ENCODE measurements at places on chromosomes 2 and 18.

DNA sequence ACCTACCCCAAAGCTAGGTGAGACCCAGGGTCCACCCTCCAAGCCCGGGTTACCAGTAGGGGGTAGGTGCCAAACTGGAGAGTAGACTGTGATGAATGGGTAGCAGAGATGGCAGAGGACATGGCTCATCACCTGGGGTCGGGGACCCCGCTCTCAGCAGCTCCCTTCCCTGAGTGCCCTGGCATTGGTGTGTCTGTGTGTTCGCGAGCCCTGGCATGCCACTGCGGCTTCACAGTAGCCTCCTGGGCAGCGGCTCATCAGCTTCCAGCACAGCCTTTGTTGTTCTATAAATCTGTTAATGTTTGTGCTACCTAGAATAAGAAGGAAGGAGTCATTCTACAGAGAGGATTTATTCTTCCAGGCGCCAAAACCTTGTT is 62.6 kb upstream of the ALPP start:
- no peak for DNase-seq

GRCh38 chr2:67619204-67619603 is 222.1 kb downstream of the ETAA1 start:
- no peak for DNase-seq

DNA sequence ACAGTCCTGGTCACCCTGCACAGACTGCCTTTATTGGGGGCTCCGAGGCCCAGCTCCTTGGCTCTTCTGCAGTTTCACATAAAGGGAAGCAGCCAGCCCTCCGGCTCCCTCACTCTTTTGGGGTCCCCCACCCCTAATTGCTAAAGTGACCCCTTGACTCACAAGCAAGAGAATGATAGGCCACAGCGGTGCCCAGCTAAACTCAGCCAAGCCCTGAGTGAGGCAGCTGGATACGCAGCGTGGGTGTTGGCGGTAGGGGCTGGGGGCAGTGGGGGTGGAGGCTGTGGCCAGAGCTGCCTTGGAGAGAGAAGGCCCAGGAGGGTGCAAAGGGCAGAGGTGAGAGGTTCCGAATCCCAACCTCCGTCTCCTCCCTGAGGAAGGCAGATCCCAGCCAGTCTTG is 25.5 kb upstream of the ALPP start:
- DNase-seq: no peak

GRCh38 chr2:173874894-173875237 is 90.3 kb downstream of the SP3 start:
- no peak for DNase-seq

GRCh38 chr2:172153156-172153555 is 50.5 kb upstream of the DLX2 start:
- DNase-seq: no peak

DNA sequence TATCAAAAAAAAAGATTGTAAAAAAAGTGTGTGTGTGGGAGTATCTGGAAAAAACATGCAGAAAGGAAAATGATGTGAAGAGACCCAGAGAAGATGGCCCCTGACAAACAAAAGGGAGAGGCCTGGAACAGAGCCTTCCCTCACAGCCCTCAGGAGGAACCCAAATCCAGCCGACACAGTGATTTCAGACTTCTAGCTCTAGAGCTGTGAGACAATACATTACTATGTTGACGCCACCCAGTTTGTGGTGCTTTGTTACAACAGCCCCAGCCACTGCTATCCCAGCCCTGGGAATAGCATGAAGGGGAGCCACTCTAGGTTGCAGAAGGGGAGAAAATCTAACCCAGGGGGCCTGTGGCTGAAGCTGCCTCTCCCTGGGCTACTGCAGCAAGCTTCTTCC is 59.0 kb upstream of the ZBTB7C start:
- DNase-seq: no peak

DNA sequence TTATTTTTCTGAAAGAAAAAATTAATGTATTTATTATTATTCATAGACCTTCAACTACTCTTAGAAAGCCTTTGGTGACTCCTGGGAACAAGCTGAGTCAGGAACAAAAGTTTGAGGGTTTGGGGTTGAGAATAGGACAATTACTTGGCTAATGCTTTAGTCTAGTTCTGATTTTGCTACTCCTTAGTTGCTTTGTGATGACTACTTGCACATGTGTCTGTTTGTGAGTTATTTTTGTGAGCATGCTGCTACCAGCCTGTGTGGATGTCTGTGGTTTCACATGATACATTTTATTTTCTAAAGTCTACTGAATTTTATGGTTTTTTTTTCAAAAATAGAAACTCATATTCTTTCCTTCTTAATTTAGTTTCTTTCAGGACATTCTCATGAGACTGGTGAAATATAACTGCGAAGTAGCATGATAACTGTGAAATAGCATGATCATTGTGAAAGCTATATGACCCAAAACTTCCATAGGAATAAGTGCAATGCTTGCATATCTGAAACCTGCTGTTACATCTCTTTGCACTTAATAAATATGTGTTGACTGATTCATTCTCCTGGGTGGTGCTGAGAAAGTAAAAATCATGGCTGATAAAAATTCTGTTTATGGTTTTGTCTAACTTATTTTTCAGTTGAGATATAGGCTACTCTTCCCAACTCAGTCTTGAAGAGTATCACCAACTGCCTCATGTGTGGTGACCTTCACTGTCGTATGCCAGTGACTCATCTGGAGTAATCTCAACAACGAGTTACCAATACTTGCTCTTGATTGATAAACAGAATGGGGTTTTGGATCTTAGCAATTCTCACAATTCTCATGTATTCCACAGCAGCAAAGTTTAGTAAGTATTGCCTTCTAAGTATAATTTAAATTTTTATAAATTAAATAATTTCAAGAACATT is 17.9 kb upstream of the IL18R1 start:
- peak; percentile 60 for DNase-seq

GRCh38 chr2:158297120-158297519 is 159.4 kb downstream of the CCDC148 start:
- DNase-seq: no peak

DNA sequence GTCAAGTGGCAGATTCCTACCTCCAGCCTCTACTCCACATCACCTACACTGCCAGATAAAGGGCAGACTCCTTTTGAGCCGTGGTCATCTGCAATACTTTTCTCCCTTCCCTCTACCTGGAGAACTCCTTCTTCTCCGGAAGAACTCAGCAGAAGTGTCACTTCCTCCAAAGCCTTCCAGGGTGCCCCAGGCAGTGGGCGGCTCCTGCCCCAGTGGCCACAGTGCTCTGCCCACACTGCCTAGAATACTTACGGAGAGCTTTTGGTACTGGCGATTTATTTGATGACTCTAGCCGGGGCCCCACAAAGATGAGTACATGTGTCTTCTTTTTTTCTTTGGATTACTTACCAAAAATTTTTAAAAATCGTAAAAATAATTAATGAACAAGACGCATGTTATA is 39.7 kb downstream of the FOSL2 start:
- no peak for DNase-seq

GRCh38 chr18:21678859-21679258 is 25.7 kb downstream of the ABHD3 start:
- no peak for DNase-seq

- no peak for DNase-seq
These were observed 21.2 kb downstream of the HS1BP3 start for GRCh38 chr2:20629581-20630171.

DNA sequence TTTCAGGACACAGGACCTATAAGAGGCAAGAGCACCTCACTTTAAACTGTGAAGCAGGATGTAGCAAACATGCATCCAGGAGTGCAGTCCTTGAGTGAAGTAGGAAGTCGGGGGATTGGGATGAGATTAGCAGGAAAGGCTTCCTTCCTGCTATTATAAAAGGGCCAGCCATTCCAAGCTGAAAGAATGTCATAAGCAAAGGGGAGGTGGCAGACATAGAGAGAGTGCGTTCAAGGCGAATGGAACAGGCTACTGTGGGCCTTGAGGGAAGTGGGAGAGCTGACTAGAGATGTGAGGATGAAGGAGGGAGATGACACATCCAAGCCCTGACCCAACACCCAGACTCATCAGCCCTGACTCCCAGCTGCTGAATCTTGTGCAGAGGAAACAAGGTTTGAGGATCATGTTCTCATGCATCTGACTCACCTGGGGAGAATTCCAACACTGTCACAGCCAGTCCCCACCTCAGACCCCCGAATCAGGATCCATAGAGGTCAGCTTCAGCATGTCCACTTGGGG is 63.9 kb downstream of the GYPC start:
- DNase-seq: no peak

GRCh38 chr18:48997985-48998831 is 47.4 kb upstream of the SMAD7 start:
- no peak for DNase-seq

GRCh38 chr18:12279781-12280531 is 25.8 kb downstream of the CIDEA start:
- no peak for DNase-seq

DNA sequence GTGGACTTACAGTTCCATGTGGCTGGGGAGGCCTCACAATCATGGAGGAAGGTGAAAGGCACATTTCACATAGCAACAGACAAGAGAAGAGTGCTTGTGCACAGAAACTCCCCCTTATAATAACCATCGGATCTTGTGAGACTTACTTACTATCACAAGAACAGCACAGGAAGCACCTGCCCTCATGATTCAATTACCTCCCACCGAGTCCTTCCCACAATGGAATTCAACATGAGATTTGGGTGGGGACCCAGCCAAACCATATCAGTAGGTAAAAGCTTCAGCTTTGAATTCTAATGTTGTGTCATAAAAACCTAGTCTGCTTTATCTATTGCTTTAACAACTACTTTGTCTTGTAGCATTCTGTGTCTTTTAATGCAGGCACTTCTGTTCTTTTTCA is 140.4 kb upstream of the PIK3C3 start:
- no peak for DNase-seq

- DNase-seq: no peak
These were observed 206.4 kb upstream of the SLC39A10 start for GRCh38 chr2:195450552-195451113.

DNA sequence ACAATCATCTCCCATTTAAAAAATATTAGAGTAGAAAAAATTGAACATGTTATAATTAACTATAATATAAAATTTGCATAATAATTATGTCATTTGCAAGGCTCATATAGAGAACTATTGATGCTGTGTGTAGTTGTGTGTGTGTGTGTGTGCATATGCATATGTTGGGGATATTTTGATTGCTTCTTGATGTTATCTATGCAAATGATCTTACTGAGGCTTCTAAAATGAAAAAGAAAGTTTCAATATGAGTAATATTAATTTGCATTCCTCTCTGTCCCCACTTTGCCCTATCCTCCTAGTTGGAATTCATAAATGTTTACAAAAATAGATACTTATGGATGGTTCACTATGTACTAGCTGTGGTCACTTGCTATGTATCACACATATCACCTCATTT is 523.3 kb downstream of the TRIB2 start:
- DNase-seq: no peak

DNA sequence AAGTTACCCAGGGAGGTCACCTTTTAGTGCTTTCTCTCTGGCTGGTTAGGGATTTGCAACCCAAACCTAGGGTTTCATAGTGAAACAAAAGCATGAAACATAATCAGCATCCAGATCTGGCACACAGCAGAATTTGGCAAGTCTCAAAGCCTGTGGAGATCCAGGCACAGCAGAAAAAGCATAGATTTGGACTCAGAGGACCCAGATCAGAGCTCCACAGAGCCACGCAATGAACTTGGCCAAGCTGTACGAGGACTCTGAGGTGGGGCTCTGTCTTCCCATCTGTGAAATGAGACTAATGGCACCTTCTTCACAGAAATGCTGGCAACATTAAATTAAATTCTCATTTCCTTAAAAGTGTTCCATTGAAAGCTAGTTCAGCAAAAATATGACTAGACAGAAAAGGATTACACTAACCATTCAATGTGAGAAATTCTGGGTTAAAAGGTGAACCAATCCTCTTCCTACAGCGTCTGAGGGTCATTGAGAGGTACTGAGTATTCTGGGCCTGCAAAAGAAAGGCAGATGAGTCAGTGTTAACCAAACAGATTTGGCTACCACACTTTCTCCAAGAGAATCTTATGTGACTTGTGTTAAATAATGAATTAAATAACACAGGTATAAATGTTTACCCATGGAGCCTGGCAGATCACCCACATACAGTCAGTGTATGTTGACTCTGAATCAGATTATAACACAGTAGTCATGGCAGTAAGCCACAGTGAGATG is 266.3 kb downstream of the MREG start:
- no peak for DNase-seq

DNA sequence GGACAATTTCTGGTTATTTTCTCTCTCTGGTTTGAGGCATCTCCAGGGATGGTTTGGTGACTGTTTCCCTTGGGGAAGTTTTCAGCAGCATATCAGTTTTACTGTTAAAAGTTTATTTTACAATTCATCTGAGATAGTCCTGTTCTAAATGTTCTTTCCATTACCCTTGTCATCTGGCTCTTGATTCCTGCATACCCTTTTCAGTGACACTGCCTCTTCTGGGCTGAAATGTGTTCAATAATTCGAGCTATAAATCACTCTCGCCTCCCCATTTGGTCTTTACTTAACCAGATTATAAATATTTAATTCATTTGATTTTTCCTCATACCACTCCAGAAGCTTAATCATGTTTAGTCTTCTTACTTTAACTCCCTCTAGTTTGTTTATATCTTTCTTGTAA is 9.5 kb downstream of the DCC start:
- no peak for DNase-seq

- DNase-seq: no peak
These were observed 44.6 kb downstream of the SLC35F5 start for GRCh38 chr2:113711851-113712250.

- no peak for DNase-seq
These were observed 121.8 kb downstream of the MTX2 start for GRCh38 chr2:176391148-176391419.

DNA sequence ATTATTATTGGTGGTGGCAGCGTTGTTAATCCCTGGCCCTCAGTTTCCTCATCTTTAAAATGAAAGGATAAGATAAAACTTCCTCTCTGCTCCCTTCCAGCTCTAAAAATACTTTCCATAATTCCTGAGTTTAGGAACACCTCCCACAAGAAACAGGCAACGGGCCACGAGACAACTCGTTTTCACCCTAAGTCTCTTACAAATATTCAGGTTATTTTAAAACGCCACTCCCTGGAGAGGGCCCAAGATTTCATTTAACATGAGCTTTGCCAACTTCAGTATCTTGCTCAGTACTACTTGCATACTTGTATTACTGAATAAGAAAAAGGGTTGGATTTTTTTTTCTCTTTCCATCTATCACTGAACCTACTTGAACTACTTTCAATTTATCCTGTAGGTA is 611.1 kb upstream of the FANCL start:
- DNase-seq: no peak

DNA sequence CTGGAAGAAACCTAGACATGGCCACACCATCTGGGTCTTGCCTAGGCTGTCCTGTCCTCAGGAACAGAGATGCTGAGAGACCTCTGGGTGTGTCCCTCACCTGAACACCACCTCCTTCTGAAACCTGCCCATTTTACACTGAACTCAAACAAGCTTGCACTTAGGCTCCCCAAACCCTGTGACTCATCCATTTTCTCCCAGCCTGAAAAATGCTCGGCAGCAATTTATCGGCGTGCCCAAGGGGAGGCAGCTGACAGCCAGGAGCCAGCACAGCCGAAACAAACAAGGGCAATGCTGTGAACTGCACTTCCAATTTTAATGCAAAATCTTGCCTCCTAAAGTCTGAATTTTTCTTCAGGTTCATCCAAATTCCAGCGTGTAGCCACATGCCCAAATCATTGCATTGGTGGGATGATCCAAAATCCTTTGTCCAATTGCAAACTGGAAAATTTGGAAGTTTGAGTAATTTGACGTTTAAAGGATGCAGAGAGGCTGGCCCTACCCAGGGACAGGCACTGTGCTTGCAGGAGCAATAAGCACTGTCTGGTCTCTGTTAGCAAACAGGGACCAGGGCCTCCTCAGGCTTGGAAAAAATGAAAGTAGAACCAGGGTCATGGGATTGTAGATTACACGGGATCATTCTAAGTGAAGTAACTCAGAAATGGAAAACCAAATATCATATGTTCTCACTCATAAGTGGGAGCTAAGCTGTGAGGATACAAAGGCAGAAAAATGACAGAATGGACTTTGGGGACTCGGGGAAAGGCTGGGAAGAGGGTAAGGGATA is 67.7 kb downstream of the GALNT14 start:
- DNase-seq: no peak

All from activated CD4-positive, alpha-beta T cell treated with anti-CD3 and anti-CD28 coated beads, Interleukin-10, Interleukin-2, amounts not matched to agents 100 ng/mL and 50 ng/mL, durations not matched to agents 16 hours and 8 hours (primary cell).